ENCODE measurements at places on chromosomes 6 and 20.

DNA sequence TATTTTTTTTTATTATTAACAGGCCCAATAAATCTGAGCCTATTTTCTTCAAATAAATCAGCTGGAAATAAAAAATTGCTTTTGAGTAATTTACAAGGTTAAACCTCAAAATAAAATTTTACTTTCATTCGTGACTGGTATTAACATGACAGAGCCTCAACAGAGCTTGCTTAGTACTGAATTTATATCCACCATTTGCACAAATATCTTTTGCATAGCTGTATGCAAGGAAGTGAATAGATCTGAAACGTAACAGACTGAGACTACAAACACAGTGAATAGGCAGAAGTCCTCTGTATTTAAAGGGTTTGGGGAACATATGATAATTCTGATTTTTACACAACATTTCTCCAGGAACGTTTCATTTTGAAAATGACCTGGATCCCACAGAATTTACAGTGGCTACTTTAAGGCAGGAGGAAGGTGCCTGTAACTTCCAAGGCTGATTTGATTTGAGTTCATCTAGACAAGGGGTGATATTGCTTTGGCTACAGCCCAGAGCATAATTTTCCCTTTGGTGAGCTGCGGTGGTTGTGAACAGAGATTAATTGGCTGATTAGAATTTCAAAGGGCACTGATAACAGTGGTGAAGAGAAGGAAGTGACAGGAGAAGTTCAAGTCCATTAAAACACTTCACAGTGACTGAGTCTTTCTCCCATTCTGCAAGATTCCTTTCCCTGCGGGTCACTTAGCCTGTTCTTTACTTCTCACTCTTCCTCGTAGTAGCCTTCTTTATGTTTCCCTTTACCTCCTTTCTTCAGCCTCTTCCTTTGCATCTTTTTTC is 121.2 kb upstream of the SASH1 start:
- no peak for DNase-seq

GRCh38 chr20:49361862-49362660 is 84.2 kb upstream of the ZNFX1 start:
- DNase-seq, result no peak

- DNase-seq, result no peak
These were observed 4.7 kb downstream of the CDS2 start for GRCh38 chr20:5131502-5131901.

DNA sequence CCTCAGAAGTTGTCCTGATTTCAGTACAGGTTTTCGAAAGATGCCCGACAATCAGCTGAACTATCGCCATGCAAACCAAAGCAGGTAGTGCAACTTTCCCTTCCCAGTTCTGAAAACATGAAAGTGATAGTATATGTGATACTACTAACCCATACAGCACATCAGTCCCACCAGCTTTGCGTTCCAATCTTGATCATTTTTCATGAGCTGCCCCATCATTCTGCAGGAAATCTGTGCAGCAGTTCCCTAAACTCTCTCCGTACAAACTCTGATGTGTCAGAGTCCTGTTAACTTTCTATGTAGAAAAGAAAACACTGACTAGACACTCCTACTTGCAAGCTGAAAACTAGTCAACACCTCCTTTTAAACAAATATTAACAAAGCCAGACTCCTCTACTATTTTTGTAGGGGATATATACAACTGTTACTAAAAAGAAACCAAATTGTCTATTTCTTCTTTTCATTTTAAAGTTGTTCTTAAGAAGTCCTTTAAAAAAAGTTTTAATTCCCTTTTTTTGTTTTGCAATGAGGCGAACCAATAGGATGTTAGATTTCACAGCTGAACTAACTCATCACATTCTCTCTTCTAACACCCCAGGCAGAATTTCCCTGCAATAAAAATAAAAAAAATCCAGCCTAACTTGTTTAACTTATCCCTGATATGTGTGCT is 99.6 kb upstream of the DST start:
- DNase-seq, result no peak

DNA sequence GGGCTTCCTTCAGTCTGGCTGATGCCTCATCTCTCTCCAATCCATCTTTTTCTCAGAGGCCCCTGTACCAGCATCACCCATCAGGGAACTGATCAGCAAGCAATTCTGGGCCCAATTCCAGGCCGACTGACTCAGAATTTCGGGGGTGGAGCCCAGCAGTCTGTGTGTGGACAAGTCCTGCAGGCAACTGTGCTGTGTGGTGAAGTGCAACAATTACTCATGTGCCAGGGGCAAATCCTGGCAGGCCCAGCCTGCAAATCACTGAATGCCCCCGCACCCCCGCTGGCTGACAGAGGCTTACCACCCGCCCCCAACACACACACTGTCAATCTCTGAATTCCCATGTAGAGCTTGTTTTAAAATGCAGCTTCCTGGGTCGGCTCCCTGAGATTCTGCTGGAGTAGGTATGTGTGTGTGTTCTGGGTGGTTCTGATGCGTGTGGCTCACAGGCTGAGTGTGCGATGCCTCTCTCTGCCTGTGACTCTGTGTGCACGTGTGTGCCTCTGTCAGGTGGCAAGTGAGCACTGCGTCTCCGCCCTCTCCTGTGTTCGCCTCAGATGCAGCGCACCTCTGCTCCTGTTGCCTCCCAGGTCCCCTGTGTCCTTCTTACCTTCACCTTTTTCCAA is 45.4 kb downstream of the SSR1 start:
- DNase-seq, result no peak
